HS-27A (cell line): ENCODE measurements at places on chromosomes 12 and 14.

- no peak for DNase-seq
Measured at GRCh38 chr12:121003650-121004049, 12.6 kb downstream of the C12orf43 start.

- no peak for DNase-seq
Measured at GRCh38 chr12:125262851-125263250, 197.6 kb downstream of the AACS start.

- no peak for DNase-seq
Measured at GRCh38 chr14:76351941-76352340, 24.0 kb upstream of the ESRRB start.

DNA sequence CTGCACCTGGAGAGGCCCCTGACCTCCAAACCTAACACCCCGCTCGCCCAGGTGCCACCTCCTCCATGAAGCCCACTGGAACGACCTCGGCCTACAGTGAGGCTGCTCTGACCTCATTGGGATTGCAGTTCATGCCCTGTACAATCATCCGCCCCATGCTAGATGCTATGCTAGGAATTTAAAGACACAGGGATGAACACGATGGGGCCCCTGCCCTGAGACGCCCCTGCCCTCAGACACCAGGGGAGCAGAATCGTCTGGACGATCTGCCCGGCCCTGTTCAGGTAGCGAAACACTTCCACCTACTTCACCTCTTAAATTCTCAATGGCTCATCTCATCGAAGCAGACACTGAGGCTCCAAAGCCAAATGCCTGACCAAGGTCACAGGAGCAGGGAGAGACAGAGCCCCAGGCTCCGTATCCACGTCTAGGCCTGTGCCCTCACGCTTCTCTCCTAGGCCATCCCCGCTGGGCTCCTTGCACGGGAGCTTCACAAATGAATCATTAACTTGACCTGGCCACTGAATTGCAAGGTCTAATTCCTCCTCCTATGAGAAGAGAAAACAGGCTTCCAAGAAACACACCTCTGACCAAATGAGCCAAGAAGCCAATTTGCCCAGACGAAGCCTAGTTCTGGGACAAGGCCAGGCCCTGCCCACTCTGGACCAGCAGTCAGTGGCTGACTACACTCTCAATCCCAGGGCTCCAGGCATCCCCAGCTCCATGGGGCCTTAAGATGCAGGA is 35.2 kb downstream of the SCARB1 start:
- DNase-seq, result peak; percentile 8

- no peak for DNase-seq
Measured at GRCh38 chr12:52203079-52203921, 11.5 kb upstream of the KRT80 start.

GRCh38 chr12:111224186-111225066 is 144.5 kb downstream of the PHETA1 start:
- no peak for DNase-seq

DNA sequence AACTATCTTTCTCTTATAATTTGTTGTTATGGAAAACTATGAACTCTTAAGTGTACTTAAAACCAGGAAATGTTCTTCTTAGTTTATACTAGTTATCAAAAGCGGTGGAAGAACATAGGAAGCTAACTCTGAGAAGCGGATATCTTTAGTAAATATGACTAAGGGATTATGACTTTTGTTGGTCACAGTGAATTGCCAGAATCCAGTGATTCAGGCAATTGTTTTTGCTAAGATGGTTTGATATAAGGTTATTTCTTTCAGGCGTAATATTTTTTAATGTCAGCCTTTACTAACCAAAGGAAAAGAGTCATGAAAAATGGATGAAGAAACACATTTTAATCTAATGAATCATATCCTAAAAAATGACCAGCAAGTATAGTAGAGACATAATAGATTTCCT is 473.5 kb downstream of the FOXG1 start:
- DNase-seq, result peak; percentile 80

- no peak for DNase-seq
Measured at GRCh38 chr14:98803196-98803595, 468.8 kb downstream of the BCL11B start.

- DNase-seq, result no peak
Measured at GRCh38 chr12:110548678-110549077, 34.4 kb downstream of the PPTC7 start.

DNA sequence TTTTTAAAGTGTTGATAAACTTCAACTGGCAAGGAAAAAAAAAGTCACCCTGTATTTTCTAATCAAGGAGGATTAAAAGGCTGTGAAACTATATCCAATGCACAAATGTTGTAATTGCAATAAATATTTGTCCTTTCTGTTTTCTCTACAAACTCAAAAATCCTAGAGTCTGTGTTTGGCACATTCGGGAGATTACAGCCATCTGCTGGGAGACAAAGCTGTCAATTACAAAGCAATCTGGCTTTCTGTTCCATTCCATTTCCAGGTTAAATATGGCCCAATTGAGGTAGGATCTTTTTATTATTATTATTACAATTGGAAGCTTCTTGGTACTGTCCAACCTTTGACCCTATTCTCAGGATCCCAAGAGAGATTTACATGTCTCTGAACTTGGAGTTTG is 295.9 kb downstream of the DIO2 start:
- DNase-seq, result no peak

- no peak for DNase-seq
Measured at GRCh38 chr12:30962047-30962446, 35.5 kb downstream of the TSPAN11 start.

GRCh38 chr12:6430124-6430989 is 14.4 kb upstream of the CD27 start:
- peak; percentile 94 for DNase-seq

- DNase-seq, result no peak
Measured at GRCh38 chr14:96038558-96038919, 623 bp upstream of the C14orf132 start.
